ENCODE measurements at places on chromosomes 7 and 10.

- no peak for DNase-seq
Measured at GRCh38 chr10:71408436-71409225, 11.9 kb downstream of the CDH23 start.

DNA sequence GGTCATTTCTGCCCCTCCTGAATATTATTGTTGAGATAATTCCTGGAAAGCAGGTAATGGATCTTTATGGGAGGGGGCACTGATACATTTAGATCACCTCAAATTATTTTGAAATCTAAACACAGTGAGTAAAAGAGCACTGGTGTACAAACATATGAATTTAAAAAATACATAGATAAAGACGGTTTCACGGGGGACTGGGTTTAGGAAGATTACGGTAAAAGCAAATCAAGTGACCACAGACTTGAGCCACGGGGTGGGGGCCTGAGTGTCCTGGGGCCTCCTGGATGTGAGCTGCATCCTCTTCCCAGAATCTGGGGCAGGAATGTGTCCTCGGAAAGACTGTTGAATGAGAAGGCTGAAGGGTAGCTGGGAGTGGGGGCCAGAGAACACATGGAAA is 219.1 kb upstream of the KLF6 start:
- DNase-seq, result no peak

DNA sequence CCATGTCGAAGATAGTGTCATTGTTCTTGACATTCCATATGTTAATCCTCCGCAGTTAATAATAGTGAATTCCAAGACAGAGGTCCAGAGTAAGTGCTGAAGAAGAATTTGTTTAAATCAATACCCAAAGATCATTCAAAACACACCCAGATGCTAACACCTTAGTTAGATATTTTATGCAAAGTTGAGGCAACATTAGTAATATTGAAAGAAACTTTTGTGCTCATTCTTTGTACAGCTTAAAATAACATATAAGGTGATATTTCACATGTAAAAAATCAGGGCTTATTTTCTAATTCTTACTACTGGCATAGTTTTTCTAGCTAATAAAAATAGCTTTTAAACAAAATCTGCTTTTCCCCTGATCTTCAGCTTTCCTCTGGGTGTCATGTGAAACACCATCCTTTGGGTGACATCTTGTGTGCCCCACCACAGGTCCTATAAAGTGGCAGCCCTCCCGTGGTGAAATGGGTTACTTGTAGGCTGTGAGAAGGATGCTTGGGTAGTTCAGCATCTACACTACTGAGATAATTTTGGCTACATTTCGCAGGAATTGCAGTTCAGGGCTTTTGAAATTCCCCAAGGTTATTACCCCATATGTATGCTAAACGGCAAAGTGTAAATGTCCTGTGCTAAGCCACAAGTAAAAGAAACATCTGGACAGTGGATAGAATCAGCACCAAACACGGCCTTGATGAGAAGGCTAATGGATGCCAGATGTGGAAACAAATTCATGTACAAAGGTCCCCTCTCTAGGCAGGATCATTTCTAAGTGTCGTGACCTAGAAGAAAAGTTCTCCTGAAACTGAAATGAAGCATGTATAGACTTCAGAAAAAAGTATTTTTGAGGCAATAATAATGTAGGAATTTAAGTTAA is 105.4 kb downstream of the GRM3 start:
- DNase-seq, result no peak

DNA sequence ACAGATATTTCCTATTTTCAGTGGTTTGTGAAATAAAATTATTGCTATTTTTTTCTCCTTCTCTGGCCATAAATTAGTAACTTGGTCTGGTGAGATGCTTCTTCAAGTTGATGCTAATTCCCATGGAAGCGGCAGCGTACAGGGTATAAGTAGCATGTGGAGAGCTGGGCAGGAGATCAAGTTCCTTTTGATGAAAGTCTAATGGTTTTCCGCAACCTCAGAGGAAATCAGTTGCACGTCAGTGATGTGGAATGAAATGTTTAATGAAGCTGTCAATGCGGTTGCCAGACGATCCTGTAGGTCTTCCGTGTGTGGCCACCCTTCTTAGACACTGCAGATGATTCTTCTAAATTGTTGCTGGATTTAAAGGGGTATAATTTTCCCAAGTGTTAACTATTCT is 236.4 kb upstream of the GRM3 start:
- DNase-seq, result peak; percentile 75

GRCh38 chr7:121547544-121548092 is 151.5 kb upstream of the FAM3C start:
- DNase-seq, result no peak

- DNase-seq, result peak; percentile 11
Measured at GRCh38 chr7:32347244-32347828, 142.8 kb downstream of the LSM5 start.

- no peak for DNase-seq
Measured at GRCh38 chr7:28067171-28067570, 113.4 kb downstream of the JAZF1 start.

DNA sequence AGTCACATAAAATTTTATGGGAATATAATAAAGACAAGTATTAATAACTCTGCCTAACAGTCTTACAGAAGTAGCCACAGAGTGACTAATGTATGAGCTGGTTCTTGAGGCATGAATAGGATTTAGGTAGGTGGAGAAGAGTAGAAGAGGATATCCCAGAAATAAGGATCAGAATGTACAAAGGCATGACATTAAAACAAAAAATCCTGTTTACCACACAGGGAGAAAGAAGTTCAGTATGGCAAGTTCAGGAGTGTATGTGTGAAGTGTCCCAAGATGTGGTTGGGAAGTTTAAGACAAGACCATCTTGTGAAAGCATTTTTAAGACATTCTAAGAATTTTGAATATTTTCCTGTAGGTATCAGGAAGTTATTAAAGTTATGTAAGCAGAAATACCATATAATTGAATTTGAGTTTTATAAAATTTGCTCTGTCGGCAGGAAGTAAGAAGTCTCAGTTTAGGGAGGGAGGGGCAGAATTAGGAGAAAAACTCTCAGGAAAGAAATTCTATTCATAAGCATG is 64.7 kb upstream of the CAV2 start:
- no peak for DNase-seq

GRCh38 chr10:59007307-59008025 is 169.0 kb upstream of the PHYHIPL start:
- DNase-seq, result no peak

- peak; percentile 88 for DNase-seq
Measured at GRCh38 chr7:69598487-69599285, 411 bp downstream of the AUTS2 start.

- no peak for DNase-seq
Measured at GRCh38 chr7:40015790-40016296, 65.8 kb downstream of the CDK13 start.

- peak; percentile 84 for DNase-seq
Measured at GRCh38 chr10:122113161-122113944, 124.4 kb downstream of the TACC2 start.

GRCh38 chr7:44767912-44768627 is 19.4 kb downstream of the ZMIZ2 start:
- DNase-seq, result peak; percentile 20

DNA sequence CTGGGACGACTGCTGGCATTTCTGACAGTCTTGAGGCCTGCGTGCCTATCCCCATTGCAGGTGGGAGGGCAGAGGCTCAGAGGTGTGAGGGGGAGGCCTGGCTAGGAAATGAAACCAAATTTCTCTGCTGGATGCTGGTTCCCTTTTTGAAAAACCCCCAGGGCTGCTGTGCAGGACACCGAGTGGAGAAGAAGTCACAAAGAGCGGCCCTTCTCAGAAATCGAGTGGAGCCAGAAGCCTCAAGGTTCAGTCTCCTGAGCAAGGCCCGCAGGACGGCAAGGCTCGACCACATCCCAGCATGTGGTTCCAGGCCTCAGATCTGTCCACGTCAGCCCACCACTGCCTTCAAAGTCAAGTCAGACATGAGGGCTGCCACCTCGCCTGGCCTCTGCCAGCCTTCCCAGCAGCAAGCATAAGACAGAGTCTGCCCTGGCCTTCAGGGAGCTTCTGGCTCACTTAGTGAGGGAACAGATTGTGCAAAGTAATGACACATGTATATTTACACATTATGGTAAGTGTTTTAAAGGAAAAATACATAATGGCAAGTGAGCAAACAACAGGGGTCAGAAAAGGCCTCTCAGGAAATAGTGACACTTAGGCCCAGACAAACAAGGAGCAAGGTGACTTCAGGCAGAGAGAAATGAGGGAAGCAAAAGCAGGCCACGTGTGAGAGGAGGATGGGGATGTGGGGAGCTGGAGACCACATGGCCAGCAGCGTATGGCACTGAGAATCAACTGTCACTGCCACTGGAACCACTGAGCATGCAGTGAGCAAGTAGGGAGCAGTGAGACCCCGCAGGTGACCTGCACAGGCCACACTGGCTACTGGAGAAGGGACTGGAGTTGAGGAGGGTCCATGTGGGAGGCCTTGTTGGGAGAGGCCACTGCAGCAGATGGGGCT is 86.7 kb downstream of the ARHGAP22 start:
- DNase-seq, result no peak

DNA sequence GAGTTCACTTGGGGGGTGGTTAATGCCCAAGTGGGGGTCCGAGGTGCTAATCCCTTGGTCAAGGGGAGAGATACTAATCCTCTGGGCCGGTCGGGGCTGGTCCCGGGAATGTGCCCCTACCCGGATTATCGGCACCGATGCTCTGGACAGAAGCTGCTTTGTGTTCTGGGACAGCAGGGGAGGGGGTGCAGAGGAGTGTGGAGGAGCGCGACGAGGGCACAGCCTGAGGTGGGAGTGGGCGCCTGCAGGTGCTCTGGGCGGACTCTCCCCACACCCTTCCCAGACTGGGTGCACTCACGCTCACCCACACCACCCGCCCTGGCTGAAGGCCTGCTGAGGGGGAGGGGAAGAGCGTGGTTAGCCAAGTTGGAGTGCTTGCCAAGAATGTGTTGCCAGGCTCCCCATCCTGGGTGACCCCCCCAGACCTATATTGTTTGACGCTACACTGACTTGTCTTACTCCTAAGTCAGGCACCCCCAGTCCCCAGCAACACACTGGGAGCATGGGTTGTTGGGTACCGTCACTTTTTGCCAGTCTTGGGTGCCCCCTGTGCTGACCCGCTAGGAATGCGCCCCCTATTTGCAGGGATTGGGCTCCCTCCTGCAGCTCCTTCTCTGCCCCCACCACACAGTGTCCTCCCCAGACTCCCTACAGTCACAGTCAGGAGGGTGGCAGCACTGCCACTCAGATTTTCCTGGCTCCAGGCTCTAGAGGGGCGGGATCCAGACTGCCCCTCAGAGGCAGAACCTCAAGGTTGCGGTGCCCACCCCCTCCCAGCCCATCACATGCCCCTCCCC is 1.2 kb downstream of the SLC4A2 start:
- DNase-seq, result no peak

- no peak for DNase-seq
Measured at GRCh38 chr7:82364048-82364447, 79.5 kb downstream of the CACNA2D1 start.

GRCh38 chr10:91210014-91210413 is 10.4 kb upstream of the PCGF5 start:
- no peak for DNase-seq

- DNase-seq, result no peak
Measured at GRCh38 chr10:103736044-103736443, 119.3 kb downstream of the SH3PXD2A start.

- DNase-seq, result no peak
Measured at GRCh38 chr10:128018236-128018635, 108.0 kb downstream of the MKI67 start.

DNA sequence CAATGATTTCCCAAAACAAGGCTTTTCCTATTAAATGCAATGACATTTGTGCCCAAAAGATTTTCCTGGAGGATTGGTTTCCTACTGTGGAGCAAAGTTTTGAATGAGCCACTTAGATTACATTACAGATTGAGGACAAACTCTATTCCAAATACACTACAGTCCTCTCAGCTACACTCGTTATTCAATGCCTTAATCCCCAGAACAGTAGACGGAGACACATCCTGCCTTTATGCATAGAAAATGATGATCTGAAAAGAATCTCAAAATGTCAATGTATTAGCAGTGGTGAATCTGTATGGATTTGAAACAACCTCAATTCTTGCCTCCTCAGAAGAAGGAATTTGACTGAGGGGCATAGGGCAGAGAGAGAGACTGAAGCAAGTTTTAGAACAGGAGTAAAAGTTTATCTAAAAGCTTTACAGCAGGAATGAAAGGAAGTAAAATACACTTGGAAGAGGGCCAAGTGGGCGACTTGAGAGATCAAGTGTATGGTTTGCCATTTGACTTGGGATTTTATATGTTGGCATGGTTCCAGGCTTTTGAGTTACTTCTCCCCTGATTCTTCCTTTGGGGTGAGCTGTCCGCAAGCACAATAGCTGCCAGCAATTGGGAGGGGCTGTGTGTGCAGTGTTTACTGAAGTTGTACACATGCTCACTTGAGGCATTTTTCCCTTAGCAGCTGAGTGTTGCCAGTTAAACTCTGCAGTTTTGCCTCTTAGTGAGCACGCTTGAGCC is 891.9 kb upstream of the MBL2 start:
- peak; percentile 4 for DNase-seq

GRCh38 chr7:65390588-65390987 is 16.9 kb downstream of the ZNF92 start:
- no peak for DNase-seq

DNA sequence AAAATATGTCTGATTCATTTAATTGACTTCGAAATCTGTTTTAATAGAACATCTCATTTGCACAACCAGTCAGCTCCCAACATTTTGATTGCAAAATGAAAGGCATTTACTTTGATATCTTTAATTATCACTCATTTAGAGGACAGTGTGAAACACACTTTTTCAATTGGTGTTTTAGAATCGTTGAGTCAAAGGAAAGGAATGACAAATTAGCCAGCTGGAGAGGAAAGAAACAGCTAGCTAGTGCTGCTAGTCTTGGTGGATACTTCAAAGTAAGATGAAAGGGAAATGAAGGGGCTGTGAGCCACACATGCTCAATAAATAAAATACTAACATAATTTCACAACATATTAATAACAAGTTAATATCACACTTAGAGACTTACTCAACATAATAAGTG is 570.2 kb downstream of the PHTF2 start:
- DNase-seq, result no peak

DNA sequence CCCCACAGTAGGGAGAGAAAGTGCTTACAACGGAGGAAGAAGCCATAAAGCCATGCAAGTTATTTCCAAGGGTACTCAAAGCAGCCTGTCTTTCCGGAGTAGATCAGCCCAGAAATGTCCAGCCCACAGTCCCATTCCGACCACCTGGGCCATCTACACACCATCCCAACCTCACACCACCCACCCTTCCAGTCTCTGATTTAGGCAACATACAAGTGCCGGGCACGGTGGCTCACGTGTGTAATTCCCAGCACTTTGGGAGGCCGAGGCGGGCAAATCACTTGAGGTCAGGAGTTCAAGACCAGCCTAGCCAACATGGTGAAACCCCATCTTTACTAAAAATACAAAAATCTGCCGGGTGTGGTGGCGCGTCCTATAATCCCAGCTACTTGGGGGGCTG is 35.1 kb downstream of the LRRC20 start:
- no peak for DNase-seq

GRCh38 chr7:37408291-37409228 is 40.1 kb downstream of the ELMO1 start:
- DNase-seq, result no peak

DNA sequence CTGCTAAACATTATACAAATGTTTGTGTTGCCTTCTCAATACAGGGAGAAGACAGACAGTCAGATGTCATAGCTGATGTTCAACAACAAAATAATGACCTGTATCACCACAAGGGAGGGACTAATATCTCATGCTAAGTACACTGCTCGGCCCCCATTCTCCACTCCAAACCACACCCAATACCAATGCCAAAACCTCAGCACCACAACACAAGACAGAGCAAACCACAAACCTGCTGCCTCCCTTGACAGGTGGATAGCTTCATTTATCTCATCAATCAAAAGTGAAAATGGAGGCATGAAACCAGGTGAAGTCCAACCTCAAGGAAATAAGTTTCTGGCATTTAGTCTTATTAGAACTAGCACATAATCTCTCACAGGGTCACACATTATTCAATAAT is 109.5 kb downstream of the PARD3 start:
- no peak for DNase-seq

Data from retina (tissue), 1 donor.